Activated CD8-positive, alpha-beta memory T cell treated with anti-CD3 and anti-CD28 coated beads for 48 hours (primary cell): ENCODE measurements at places on chromosomes 16 and 17.

GRCh38 chr17:78496311-78496710 lies 80.9 kb downstream of the DNAH17 start:
- DNase-seq = no peak

GRCh38 chr17:4498461-4499397 lies at the start of gene SPNS2:
TSS of gene SPNS2 (plus strand) at chr17:4498881. CDS start at chr17:4499048, 167 bp downstream.
- DNase-seq = peak; percentile 16

DNA sequence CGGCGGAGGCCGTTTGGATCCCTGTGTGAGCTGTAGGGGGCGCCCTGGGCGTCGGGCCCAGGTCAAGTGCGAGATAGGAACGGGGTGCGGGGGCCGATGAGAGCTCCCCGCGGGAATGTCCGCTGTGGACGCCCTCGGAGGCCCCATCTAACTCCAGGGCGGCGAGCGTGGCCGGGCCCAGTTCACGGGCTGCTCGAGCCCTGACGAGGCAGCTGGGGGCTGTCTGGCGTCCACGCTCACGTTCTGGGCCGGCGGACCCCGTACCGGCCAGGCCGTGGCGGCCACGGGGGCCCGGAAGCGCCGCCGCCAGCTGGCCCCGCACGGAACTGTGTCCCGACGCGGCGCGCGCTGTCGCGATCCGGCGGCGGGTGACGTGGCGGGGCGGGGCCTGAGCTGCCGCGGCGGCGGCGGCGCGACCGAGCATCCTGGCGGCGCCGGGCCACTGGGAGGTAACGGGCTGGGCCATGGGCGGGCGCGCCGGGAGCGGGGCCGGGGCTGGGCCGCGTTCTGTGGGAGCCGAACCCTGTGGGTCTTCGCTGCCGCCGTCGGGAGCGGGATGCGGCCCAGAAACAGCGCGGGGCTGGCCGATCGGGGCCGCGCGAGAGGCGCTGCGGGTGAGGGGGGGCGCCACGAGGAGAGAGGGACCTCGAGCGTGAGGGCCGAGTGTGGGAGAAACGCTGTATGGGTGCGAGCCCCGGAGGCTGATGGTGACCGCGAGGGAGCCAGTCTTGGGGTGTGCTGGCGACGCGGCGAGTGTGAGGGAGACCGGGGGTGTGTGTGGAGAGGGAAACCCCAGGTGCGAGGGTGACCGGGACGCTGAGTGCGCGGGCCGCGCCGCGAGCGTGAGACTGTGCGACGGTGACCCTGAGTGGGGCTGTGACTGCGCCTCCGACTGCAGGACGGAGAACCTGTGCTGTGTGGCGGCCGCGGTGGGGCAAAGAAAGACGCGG lies at the start of gene SLC7A6:
Gene SLC7A6, plus strand, starts transcription at position 399 of the 950 bp plus-strand sequence. CDS start 10,201 bp downstream, outside the sequence.
- DNase-seq = peak; percentile 69

GRCh38 chr17:77383613-77384608 lies 243.1 kb downstream of the SEC14L1 start:
- DNase-seq = no peak

GRCh38 chr16:77331043-77331442 lies 103.8 kb downstream of the ADAMTS18 start:
- DNase-seq = no peak

GRCh38 chr17:45031231-45032173 lies 19.9 kb downstream of the DCAKD start:
- DNase-seq = no peak

DNA sequence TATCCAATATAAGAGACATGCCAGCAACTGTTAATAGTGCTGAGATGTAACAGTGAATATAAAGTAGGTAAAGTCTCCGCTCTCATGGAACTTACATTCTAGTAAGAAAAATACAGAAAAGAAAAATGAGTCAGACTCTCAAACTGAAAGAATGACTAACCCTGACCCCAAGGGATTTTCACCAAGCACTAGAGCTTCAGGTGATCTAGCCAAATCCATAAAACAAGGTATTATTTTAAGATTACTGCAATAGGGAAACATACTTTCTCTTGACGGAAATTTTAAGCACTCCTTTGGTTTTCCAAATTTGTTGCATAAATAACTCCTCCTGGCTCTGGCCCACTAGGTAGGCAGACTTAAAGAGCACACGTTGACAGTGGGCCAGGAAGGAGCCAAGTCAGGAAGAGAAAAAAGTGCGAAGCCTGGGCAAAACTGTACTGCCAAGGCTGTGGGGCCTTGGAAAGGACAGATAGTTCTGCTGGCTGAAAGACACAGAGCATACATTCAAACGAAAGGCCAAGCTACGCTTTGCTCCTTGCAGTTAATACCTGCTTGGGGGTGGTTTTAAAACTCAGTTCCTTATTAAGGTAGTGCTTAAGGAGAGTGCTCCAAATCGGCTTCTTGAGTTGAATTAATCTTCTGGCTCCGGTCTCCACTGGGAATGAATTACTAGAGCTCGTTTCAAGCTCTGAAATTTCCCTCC lies 1.4 kb downstream of the GOT2 start:
- DNase-seq = no peak

DNA sequence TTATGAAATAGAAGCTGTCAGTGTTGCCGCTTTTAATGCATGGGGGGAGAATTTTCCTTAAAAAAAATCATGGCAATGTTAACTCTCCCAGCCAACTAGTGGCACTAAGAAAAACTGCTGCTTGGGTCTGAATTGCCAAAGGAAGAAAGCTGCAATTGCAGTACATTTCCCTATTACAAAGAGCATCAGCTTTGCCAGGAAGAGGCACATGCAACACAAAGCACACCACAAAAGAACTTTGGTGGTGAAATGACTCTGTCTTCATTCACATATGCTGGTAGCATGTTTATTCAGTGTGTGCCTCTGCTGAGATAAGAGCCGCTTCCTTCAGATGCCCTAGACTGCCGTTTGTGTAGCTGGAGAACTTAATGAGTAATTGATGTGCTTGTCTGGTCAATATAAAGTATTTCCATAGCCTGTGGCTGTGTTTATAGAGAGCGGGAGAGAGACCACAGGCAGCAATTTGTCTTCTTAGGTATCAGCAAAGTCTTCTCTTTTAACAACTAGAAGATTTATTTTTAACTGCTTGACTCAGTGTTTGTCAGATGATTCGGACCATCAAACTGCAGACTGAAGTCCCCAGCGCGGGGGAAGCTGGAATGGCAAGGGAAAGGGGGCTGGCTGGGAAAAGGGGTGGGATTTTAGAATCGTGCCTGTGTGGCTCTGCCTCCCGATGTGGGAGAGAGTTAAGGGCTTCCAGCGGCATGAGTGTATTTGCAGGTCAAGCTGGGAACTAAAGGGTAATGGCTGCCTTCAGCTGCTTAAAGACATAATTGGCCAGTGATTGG lies 115.1 kb downstream of the MRTFB start:
- DNase-seq = no peak

DNA sequence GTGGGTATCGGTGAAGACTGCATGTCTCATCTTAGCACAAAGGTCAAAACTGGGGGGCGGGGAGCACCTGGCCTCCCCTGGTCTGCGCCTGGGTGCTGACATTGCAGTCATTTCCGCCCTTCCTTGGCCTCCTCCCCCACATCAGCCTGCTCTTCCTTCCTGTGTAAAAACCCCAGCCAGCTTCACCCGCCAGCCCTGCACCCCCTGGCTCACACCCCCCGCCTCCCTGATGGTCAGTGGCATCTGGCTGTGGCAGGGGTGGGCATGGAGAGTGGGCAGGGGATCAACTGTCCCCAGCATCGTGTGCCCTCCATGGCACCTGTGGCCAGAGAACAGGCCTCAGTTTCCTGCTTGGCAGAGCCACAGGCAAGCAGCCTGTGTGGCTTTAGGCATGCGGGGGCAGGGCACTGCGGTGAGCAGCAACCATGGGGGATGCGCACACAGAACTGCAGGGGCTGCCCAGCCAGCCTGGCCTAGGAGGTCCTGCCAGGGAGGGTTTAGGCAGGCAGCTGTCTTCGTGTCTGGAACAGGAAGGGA lies 26.5 kb upstream of the LASP1NB start:
- peak; percentile 64 for DNase-seq

GRCh38 chr16:3467921-3468320 lies 24.4 kb downstream of the NAA60 start:
- DNase-seq = no peak

GRCh38 chr16:56388209-56388608 lies 37.1 kb downstream of the AMFR start:
- DNase-seq = no peak

DNA sequence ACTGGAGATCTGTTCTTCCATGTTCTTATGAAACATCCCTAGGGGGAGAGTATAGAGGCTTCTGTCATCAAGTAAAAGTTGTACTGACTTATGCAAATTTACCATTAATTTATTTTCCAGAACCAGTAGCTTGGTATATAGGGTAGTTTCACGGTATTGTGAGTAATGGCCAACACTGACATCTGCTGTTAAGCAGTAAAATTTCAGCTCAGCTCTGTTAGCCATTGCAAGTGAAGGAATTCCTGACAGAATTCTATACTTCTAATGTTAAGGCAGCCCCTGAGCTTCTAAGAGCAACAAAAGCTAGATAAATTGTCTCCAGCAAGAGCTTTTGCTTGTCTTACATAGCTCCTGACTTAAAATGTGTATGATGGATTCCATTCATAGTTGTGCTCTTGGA lies 613.5 kb upstream of the C16orf82 start:
- no peak for DNase-seq

DNA sequence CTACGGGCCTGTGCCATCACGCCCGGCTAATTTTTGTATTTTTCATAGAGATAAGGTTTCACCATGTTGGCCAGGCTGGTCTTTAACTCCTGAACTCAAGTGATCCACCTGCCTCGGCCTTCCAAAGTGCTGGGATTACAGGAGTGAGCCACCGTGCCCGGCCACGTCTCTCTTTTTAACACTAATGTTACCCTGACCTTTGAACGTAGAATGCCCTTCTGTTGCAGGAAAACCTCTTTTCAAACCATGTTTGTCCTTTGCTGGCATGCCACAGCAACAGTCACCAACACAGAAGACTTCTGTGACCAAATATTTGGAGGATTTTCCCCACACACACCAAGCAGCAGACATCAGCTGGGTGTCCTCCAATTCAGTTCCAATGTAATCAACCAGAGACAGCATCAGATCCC lies 7.8 kb upstream of the HSD17B1 start:
- no peak for DNase-seq

- DNase-seq = no peak
Observed at GRCh38 chr16:81796035-81796434, 16.9 kb downstream of the PLCG2 start.

DNA sequence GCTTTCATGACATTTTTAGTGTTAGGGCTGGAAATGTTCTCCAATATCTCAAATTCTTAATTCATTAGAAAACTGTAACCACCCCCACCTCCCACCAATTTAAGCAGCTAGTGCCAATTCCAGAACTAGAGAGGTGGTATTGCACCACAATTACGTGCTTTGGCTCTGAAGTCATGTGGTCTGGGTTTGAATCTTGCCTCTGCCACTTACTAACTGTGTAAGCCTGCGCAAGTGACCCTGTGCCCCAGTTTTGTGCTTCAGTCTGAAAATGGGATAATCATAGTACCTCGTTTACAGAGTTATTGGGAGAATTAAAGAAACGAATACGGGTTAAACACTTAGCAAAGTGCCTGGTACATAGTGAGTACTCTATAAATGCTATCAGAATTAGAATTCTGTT lies 14.2 kb upstream of the MPHOSPH6 start:
- no peak for DNase-seq

DNA sequence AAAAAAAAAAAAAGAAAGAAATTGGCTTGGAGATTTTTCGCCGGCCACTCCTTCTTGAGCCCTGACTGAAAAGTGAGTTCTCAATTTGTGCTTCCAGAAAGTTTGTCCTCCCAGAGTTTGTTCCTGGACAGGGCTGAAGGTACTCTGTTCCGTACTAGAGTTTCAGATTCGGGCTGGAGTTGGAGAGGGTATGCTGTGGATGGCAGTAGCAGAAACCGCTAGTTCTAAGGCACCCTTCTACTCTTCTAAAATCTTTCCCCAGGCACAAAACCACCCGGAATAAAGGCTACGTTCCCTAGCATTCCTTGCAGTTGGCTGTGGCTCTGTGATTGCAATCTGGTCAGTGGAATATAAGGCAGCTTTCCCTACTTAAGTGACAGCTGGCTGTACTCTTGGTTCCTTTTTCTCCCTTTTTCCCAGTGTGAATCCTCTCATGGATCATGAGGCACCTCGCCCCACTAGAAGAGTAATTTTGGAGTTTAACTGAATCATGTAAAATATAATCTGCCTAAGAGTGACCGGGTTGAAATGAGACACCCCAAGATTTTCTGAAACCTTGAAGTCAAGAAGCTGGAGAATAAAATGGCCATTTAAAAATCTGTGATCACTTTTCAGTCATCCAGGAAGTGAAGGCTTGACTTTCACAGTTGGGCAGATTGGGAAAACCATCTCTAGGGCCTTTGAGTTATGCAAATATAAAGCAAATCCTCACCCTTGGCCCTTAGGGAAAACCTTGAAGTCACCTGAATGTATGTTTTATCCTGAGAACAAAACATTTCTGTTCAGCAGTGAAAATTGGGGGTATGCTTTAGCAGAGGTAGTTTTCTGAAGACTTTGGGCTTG lies 901 bp upstream of the HEATR6 start:
- no peak for DNase-seq

- DNase-seq = no peak
Observed at GRCh38 chr17:55845385-55845784, 94.5 kb downstream of the PCTP start.

DNA sequence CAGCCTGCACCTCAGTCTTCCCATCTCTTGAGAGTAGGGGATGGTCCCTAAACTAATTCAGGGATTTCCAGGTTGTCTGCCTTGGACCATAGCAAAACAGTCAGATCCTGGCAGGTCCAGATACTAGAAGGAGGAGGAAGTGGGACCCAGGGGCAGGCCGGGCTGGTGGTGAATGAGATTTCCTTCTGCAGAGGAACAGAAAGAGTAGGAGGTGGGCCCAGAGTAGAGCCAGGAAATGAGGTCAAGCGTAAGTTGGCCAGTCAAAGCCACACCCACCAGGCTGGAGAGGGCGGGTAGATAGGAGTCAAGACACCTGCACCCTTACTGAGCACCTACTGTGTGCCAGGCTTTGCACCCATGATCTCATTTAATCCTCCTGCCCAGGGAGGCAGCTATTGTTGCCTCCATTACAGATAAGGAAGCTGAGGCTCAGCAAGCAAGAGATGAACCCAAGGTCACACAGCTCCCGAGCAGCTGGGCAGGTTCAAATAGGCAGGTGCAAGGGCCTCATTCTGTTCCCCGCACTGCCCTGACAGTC lies 2.6 kb downstream of the CDH5 start:
- DNase-seq = no peak
